Inflammatory macrophage treated with lipopolysaccharide for 1 hour (primary cell): ENCODE measurements at places on chromosomes 16 and 17.

DNA sequence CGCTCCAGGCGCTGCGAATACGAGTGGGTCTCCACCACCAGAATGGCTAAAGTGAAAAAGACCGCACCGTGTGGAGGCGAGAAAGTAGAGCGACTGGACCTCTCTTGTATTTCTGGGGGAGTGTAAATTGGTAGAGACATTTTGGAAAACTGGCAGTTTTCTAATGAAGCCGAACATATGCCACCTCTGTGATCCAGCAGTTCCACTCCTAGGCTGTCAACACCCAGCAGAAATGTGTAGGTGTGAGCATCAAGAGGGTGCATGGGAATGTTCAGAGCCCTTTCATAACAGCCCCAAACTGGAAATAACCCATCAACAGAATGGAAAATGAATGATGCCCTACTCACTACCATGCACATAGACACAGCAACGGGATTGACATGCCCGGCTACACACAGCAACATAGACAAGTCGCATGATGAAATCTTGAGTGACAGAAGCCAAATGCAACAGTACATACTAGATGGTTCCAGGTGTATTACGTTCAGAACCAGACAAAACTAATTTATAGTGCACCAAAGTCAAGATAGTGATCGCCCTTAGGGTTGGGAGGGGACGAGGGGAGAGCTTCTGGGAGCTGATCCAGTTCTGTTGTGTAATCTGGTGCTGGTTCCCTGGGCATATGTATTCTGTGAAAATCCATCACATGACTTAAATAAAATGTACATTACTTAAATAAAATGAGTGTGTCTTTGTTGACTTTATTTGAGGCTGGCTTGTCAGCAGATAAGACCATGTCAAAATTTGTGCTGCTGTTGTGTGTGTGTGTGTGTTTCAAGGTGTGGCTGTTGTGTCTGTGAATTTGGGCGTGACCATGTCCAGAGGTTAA, 877 bp upstream of the BCL7C start:
- DNase-seq: peak; percentile 69

- DNase-seq: no peak
Observed at GRCh38 chr17:75826561-75827307, 17.5 kb downstream of the UNC13D start.

- no peak for DNase-seq
Observed at GRCh38 chr17:30534938-30535921, 58.0 kb downstream of the GOSR1 start.

GRCh38 chr17:55450232-55450825, 28.7 kb upstream of the MMD start:
- no peak for DNase-seq

DNA sequence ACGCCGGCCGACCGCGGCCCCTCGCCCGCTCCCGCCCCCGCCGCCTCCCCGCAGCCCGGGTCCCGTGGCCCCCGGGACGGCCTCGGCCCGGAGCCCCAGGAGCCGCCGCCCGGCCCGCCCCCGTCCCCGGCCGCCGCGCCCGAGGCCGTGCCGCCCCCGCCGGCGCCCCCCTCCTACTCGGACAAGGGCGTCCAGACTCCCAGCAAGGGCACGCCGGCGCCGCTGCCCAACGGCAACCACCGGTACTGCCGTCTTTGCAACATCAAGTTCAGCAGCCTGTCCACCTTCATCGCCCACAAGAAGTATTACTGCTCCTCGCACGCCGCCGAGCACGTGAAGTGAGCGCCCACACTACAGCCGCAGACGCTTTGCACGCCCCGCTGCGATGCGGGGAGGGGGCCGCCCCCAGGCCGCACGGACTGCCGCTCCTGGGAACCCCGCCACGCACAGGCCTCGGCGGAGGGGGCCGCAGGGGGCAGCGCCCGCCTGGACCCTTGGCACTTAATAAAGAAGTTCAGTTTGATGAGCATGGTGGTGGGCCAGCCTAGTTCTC, 35.5 kb upstream of the ZC3H18 start:
- DNase-seq: peak; percentile 14

DNA sequence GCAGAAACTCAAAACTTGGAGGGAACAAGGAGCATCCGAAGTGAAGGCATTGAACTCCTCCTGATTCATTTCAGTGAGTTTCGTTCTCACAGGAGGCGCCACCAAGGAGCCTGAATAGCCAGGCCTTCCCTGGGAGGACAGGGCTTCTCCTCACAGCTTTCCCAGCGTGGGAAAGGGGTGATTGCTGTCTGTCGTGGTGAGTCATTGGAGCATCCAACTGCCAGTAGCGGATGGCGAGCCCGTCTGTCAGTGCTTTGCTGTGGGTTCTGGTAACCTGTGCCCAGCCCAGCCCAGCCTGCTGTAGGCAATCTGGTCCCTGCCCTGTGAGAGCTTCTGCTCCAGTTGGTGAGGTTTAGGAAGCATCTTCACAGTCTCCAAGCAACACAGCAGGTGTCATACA, 28.3 kb downstream of the PLCD3 start:
- DNase-seq: no peak
